ENCODE measurements at places on chromosomes 11 and 22.

GRCh38 chr11:103326070-103326794 is 217.0 kb downstream of the DYNC2H1 start:
- DNase-seq: peak; percentile 39

- DNase-seq: no peak
Measured at GRCh38 chr22:45976254-45977002, 534 bp downstream of the WNT7B start.

DNA sequence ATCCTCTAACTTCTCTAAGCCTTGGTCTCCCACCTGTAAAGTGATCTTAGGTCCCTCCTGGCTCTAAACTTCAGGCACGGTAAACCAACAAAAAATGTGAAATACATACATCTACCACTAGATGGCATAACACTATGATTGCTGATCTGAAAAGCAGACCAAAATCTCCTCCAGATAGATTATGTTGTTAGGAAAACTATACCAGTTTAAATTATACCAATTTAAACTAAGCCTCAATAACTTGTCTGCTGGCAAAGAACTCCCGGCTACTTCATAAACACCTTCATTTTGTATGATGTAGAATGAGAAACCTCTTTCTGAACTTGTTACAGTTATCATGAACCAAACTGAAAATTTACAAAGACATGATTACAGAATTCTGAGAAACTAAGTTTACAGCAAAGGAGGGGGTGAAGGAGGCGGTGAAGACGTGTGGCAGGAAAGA is 85.9 kb downstream of the SBF2 start:
- DNase-seq: peak; percentile 50

DNA sequence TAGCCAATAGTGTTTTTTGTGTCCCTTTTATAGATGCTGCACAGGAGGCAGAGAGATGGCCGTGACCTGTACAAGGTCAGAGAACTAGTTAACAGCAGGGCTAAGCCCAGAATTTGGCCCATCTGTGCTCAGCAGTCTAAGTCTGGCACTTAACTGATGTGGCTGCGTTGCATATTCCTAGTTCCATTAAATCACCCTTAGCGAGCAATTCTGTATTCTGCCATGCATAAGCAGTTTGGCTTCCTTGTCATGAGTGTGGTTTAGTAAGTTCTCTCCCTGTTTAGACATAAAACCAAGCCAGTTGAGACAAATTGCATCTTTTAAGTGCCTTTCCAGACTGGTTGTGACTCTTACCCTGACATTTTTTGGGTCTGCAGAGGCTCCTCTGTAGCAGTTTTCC is 230.6 kb upstream of the TENM4 start:
- DNase-seq: no peak

GRCh38 chr11:37858398-37858797 is 1260.4 kb upstream of the RAG2 start:
- no peak for DNase-seq

GRCh38 chr11:58003591-58003990 is 20.1 kb upstream of the OR9Q1 start:
- no peak for DNase-seq

GRCh38 chr22:40679249-40679963 is at the start of gene MCHR1:
TSS of gene MCHR1 (plus strand) at chr22:40679484. CDS start at chr22:40679653, 169 bp downstream.
- DNase-seq: no peak

- DNase-seq: no peak
Measured at GRCh38 chr11:128925250-128925600, 17.4 kb downstream of the TP53AIP1 start.

DNA sequence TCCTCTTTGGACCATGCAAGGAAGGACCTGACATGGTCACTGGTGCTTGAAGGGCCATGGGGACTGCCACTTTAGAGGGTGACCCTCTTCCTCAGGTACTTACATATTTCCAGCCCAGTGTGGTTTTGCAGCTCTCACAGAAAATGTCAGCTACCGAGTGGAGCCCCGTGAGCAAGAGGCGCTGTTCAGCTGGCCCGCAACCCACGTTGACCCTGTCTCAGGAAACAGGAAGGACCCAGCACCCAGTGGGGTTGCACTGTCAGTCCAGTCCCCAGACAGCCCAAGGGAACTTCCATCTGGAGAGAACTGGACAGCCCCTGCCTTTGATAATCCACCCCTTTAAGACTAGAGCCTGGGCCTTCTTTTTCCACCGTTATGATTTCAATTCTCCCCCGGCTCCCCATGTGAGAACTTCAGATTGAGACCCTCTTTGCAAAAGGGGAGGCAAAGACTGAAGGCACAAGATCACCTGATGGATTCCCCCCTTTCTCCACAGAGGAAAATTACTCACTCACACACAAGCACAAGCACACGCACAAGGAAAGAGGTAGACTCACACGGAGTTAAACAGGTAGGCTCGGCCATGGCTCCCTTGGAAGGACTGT is 3.4 kb downstream of the YPEL4 start:
- no peak for DNase-seq

DNA sequence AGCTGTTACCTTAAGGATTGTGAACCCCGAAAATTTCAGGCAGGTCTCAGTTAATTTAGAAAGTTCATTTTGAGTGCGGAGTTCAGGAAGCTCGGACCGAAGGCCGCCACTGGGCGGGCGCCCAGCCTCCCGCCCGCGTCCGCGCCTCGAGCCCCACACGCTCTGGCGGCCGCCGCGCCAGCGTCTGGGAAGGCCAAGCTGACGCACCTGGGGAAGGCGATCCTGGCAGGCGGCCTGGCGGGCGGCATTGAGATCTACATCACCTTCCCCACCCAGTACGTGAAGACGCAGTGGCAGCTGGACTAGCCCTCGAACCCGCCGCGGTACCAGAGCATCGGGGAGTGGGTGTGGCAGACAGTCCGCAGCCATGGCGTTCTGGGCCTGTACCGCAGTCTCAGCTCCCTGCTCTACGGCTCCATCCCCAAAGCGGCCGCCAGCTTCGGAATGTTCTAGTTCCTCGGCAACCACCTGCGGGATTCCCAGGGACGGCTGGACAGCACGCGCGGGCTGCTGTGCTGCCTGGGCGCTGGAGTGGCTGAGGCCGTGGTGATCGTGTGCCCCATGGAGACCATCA is 79.5 kb downstream of the CCDC83 start:
- no peak for DNase-seq

GRCh38 chr11:113781682-113782081 is 2.1 kb downstream of the CLDN25 start:
- DNase-seq: no peak

Data from Caki2 (cell line).